Cardiac muscle cell (in vitro differentiated cells and primary cell): ENCODE measurements at places on chromosomes 11 and 22. TPM values are rescaled to one million over a fixed set of nuclear protein-coding genes. Genes with fewer than 3 reads are reported as not detected.

DNA sequence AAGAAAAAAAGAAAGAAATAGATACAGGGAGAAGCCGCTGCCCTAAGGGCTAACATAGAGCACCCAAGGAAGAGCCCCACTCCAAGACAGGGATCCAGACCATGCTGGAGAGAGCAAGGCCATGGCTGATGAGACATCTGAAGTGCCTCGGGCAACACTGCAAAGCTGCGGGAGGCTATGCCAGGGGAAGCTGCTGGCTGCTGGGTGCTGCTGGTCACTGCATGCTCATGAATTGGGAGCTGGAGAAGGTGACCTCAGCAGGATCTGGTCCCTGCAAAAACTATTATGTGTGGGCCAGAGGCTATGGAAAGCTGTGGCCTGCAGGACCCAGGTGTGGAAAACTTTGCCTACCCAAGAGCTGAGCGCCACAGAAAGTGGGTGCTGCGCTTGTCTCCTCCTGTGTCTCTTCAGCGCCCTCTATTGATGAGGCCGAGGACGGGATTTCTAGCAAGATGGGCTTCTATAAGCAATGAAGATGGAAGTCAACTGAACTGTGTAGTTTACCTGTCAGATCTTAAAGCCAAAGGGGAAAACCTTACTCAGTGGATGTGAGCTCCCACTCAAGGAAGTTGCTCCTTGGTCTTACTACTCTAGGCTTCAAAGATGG, 17.3 kb upstream of the SLC29A2 start:
- DNase-seq: peak; percentile 85
- no peaks in the 10 kb centered on the region for H3K27me3 ChIP-seq
- no peak overlapping the region for H3K4me3 ChIP-seq
- no peaks in the 10 kb centered on the region for H3K4me1 ChIP-seq

DNA sequence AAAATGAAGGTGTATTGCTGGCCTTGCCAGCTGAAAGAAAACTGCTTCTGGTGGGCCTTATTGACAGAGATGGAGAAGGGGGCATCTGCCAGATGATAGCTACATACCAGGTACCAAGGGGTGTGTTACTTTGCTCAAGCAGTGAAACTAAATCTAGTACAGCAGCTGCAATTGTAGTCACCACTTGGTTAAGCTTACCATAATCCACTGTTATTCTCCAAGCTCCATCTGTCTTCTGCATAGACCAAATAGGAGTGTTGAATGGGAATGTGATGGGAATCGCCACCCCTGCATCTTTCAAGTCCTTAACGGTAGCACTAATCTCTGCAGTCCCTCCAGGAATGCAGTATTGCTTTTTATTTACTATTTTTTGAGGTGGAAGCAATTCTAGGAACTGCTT, 45.8 kb upstream of the LIN7C start:
- H3K4me1 ChIP-seq: no peaks in the 10 kb centered on the region
- no peak for DNase-seq
- no peak overlapping the region for H3K27ac ChIP-seq
- no peaks in the 10 kb centered on the region for H3K27me3 ChIP-seq

- peaks cover 16% of the 10 kb centered on the region for H3K4me1 ChIP-seq
- no peak for DNase-seq
- no peaks in the 10 kb centered on the region for H3K36me3 ChIP-seq
- no peaks in the 10 kb centered on the region for H3K27me3 ChIP-seq
- H3K27ac ChIP-seq: no peak overlapping the region
These were observed 276.4 kb upstream of the PLET1 start for GRCh38 chr11:112537026-112537425.

MOV10L1 gene
- total RNA-seq: 0.18 TPM in 1 of 2 replicates, not detected in the other

DNA sequence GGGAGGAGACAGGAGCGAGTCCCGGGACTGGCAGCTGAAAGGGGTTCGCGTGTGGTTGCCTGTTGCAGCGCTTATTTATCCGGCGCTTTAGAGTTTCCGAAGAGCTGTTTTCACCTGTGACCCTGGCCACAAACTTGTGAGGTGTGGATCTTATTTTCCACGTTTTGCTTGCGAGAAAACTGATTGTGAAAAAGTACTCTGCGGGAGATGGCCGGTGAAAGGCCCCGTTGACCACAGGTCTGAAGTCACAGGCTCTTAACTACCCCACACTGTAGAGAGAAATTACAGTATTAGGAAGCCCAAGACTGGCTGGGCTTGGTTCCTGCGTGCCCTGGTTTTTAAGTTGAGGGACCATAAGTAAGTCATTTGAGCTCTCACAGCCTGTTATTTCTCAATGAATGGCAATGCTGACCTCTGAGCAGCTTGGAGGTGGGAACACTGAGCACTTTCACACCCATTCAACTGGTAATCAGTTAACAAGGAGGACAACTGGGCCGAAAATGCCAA, 379 bp upstream of the RAB38 start:
- peaks cover 13% of the 10 kb centered on the region for H3K4me1 ChIP-seq
- no peak overlapping the region for H3K27ac ChIP-seq
- peak overlapping the region; percentile 35 for H3K4me3 ChIP-seq
